ENCODE measurements at places on chromosomes 12 and 14. TPM values are rescaled to one million over a fixed set of nuclear protein-coding genes. Genes with fewer than 3 reads are reported as not detected.

Gene CLEC1B
- total RNA-seq = not detected

Gene HRK
- 0.25 TPM for total RNA-seq

DNA sequence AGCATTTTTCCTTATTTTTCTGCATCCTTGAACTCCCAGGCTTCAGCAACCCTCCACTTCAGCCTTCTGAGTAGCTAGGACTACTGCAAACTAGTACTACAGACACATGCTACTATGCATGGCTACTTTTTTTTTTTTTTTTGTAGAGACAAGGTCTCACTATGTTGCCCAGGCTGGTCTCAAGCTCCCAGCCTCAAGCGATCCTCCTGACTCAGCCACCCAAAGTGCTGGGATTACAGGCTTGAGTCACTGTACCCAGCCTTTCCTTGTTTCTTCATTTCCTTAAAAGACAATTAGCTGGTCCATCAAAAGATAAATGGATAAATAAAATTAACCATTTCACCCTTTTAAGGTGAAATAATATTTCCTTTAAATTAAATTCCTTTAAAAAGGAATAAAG lies 205.8 kb downstream of the SPTSSA start:
- DNase-seq = no peak

Gene NOVA1
- 6.1 TPM for total RNA-seq

Gene YAF2
- total RNA-seq = 19.0 TPM

DNA sequence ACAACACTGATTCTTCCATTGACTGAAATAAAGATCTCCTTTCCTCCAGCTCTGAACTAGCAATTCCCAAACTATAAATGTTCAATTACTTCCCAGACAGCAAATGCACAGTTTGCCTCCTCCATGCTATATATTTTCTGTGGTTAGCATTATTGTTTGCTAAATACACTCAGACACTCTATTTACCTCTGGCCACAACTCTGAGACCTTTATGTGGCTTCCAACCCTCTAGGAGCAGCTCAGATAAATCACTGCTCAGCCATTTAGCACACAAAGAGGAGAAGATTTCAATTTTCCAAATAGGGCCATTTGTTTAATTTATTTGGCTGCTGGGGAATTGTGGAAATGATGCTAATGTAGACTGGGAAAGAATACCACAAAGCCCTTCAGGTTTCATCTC lies 202.0 kb downstream of the SPTSSA start:
- DNase-seq = no peak

DNA sequence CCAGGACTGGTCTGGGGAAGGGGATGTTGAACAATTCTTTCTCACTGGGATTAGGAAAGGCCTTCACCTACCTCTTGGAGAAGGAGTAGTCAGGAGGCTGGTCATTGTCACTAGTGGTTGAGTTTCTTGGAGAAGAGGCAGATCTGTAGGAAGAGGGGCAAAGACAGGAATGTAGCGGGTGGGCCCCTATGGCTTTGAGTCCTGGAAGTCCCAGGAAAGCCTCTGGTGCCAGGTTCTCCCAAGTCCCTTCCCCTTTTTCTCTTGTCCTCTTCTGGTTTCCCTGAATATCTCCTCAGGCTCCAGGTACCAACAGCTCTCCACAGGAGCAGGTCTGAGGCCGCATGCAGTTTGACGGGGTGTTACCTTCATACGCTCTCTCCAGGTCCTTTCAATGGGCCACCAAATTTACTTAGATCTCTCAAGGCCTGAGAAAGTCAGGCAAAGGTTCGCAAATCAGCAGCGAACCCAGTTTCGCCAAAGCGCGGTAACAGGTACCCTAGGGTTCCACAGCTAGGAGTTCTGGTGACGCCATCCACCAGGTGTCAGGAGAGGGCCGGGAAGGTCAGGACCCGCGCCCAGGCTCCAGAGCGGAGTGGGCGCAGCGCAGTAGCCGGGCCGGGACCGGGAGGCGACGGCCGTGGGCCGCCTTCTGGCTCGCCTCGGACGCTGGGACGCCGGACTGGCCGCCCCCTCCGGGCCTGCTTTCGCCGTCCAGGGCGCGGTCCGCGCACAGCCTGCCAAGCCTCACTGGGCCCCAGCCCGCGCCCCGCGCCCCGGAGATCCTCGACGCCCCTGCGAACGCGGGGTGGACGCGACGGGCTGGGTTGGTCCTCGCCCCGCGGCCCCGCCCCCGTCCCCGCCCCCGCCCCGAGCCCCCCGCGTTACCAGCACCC lies 795 bp downstream of the SMAGP start:
- DNase-seq = peak; percentile 82

Gene SLC2A13
- 34.1 TPM for total RNA-seq

Gene PLBD1
- total RNA-seq = 82.4 TPM

Gene ADGRD1
- 12.9 TPM for total RNA-seq

DNA sequence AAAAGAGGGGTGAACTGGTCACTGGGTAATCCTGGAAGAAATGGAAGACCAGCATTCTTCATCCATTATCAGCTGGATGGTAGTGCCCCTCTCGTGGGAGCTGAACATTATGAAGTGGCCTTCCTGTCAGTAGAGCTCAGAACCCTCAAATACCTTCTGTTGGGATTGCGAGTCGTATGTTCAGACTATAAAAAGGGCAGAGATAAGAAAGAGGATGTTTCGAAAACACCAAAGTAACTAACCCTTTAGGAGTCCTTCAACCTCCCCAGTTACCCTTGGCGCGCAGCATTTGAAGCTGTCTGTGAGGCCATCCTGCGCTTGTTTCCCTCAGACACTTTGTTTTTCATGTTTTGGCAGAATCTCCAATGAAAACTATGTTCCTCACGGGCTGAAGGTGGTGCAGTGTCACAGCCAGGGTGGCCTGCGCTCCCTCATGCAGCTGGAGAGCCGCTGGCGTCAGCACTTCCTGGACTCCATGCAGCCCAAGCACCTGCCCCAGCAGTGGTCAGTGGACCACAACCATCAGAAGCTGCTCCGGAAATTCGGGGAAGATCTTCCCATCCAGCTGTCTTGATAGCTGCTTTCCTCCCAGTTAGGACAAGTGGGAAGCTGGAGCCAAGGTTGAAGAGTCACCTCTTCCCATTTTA lies 19.3 kb upstream of the GALNT16 start:
- no peak for DNase-seq

GRCh38 chr12:63400718-63401117 lies 249.7 kb upstream of the AVPR1A start:
- no peak for DNase-seq

Gene PTHLH
- 2.2 TPM for total RNA-seq

Gene NCKAP5L
- total RNA-seq = 2.5 TPM

- DNase-seq = no peak
These were observed 5.2 kb downstream of the MPHOSPH9 start for GRCh38 chr12:123227581-123228258.

Gene TMTC1
- total RNA-seq = 10.5 TPM
